ENCODE measurements at places on chromosomes 3 and 15.

GRCh38 chr3:26621176-26621575 lies 1.4 kb upstream of the LRRC3B start:
- no peak for DNase-seq
- no peak overlapping the region for H3K4me3 ChIP-seq
- H3K27me3 ChIP-seq, result peaks cover 10% of the 10 kb centered on the region
- H3K27ac ChIP-seq, result no peak overlapping the region
- no peaks in the 10 kb centered on the region for H3K36me3 ChIP-seq
- peaks cover 2% of the 10 kb centered on the region for H3K4me1 ChIP-seq

GRCh38 chr3:126540951-126541627 lies 17.1 kb downstream of the CHST13 start:
- H3K36me3 ChIP-seq, result no peaks in the 10 kb centered on the region
- no peak overlapping the region for H3K27ac ChIP-seq
- H3K4me1 ChIP-seq, result no peaks in the 10 kb centered on the region
- peak; percentile 4 for DNase-seq
- H3K27me3 ChIP-seq, result peaks cover 5% of the 10 kb centered on the region

DNA sequence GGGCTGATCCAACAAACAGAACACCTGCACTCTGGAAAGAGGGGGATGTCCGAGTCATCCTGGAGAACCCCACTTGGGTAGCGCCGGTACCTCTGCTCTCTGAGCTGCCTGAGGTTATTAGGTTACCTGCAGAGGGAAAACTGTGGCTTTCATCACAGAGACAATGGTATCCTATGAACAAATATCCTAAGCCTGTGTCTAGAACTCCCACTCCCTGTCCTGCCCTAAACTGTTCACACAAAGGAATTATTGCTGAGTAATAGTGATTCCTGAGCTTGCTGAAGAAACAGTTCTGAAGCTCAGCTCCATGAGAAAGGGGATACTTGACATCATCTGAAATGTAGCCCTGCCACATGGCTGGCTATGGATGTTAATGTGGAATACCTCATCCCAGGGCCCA lies 31.9 kb upstream of the WNT5A start:
- no peaks in the 10 kb centered on the region for H3K27me3 ChIP-seq
- peak; percentile 60 for DNase-seq
- H3K27ac ChIP-seq, result no peak overlapping the region
- H3K4me3 ChIP-seq, result no peak overlapping the region
- peaks cover 9% of the 10 kb centered on the region for H3K4me1 ChIP-seq

- H3K27me3 ChIP-seq, result no peaks in the 10 kb centered on the region
- no peaks in the 10 kb centered on the region for H3K36me3 ChIP-seq
- peak; percentile 59 for DNase-seq
- no peak overlapping the region for H3K4me3 ChIP-seq
Observed at GRCh38 chr3:84836961-84837360, 121.8 kb upstream of the CADM2 start.

GRCh38 chr15:27958911-27959578 lies 140.1 kb downstream of the OCA2 start:
- H3K27me3 ChIP-seq, result no peaks in the 10 kb centered on the region
- peak; percentile 50 for DNase-seq
- H3K4me1 ChIP-seq, result no peaks in the 10 kb centered on the region
- no peak overlapping the region for H3K4me3 ChIP-seq
